Fibroblast of skin of left quadriceps (primary cell): ENCODE measurements at places on chromosomes 2 and 18.

DNA sequence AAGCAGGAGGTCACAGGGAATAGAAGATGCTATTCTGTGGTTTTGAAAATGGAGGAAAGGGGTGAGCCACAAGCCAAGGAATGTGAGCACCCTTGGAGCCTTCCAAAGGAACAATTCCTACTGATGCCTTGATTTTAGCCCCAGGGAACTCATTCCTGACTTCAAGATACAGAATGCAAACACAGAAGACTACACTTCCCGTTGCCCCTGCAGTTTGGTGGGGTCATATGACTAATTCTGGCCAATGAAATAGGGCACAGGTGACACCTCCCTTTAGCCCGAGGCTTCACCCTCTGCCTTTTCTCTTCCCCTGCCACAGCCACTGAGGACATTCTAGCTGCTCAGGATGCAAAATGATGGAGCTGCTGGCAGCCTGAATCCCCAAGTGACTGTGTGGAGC is 126.1 kb downstream of the INHBB start:
- no peak for DNase-seq

- no peak for DNase-seq
Measured at GRCh38 chr2:154804451-154804850, 106.0 kb downstream of the KCNJ3 start.

DNA sequence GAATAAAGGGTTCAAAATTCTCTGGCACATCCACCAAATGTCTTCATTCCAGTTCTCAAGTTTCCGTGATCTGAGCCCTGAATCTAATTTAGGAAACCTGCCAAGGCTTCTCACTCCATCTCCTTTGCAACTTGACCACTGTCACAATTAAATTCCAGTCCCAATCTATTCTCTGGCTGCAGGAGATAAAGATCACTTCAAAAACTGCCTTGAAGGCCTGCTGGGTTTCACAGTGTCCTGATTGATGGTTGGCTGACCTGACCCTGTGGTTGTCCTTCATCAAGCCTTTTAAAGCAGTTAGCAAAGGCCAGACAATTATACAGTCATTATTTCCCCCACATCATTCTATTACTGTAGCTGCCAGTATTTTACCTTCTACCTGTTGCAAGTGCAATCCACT is 60.3 kb upstream of the DNAJC10 start:
- DNase-seq, result no peak

GRCh38 chr2:128536925-128537620 is 218.4 kb upstream of the HS6ST1 start:
- peak; percentile 79 for DNase-seq

DNA sequence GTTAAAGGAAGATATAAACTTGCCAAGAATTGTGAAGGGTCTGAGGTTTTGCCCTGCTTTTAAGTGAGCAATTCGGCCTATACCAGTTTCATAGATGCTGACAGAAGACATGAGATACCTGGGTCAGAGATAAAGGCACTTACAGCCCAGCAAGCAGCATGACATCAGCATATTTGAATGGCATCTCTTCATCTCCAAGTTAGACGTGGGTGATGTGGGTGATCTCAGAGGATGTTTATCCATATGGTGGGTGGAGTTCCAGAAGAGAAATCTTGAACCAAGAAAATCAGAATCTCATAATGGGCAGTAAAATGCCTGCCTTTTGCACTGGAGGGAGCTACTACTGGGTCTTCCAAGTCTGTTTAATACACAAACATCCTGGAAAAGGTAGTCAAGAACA is 44.7 kb downstream of the GYPC start:
- no peak for DNase-seq
